ENCODE measurements at places on chromosomes 6 and 20.

DNA sequence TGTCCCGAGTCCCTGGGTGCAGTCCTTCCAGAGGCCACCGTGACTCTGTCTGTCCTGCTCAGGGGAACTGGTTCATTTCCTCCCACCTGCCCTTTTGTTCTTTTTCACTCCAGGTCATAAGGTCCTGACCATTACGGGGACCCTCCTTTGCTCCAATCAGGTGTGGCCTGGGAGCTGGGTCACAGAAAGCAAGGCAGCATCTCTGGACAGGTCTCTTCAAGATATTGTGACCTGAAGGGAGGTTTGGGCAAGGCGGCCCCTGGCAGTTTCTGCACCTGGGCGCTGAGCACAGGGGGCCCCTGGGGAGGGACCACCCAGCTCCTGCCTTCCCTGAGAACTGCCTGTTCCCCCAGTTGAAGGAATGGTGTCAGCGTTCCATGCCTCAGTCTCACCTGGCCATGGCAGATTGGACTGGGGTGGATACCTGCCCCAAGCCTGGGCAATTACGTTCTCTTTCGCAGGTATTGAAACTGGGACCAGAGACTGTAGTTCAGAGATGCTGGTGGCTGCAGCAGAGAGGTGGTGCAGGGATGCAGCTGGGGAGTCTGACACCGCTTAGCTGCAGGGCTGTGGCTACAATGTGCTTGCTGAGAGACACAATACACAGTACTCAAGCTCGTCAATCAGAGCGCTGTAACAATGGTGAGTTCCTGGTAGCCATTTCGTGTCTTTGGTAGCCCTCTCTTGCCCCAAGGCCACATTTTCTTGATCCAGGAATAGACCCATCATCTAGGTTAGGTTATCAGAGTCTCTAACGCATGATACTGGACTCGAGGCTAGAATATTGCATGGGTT, 15.6 kb upstream of the NELFCD start:
- no peak for DNase-seq

GRCh38 chr6:133895573-133896343, 6.8 kb downstream of the TCF21 start:
- no peak for DNase-seq

DNA sequence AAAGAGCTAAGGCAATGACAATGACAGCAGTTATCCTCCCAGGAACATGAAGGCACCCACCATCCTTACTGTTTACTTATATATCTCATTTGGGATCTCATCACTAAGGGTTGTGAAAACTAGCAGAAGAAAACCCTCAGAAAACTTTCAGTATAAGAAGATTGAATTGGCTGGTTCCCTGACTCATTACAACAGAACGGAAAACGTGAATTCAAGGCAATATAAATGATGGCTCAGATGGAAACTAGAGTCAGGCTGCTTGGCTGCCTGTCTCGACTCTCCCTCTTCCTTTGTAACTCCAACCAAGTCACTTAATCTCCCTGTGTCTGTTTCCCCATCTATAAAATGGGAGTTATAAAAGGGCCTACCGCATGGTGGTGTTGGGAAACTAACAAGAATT, 387.1 kb upstream of the JARID2 start:
- DNase-seq: no peak

GRCh38 chr6:119459207-119459974, 109.8 kb upstream of the MAN1A1 start:
- DNase-seq: no peak

DNA sequence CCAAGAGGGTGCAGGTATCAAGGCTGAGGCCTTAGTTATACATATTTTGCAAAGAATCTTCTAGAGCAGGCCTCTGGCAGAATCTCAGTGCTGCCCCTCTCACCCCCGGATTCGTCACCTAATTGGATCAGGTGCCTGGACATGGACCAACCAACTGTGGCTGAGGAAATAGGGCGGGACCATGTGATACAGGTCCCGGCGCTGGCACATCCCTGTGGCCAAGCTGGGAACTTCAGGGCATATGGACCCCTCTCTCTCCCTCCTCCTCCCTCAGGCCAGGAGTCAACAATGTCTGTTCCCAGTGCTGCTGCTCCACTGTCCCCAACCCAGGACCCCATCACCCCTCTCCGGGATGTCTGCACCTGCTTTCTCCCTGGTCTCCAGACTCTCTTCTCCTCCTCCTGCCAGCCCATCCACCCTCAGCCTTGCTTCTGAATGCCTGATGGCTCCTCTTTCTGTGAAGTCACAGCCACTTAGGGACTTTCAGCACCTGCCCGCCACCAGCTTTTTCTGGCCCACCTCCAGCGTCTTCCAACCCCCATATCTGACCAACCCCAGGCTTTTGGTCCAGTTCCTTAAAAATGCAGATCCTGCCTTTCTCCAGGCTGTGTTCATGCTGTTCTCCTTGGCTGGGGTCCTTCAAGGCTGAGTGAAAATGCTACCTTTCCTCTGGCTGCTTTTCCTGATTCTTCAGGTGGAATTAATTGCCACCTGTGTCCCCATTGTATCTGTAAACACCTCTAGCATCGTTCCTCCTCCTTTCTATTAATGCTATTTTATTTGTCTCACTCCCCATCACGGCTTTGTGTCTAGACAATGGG, 19.0 kb upstream of the MLN start:
- DNase-seq: no peak

DNA sequence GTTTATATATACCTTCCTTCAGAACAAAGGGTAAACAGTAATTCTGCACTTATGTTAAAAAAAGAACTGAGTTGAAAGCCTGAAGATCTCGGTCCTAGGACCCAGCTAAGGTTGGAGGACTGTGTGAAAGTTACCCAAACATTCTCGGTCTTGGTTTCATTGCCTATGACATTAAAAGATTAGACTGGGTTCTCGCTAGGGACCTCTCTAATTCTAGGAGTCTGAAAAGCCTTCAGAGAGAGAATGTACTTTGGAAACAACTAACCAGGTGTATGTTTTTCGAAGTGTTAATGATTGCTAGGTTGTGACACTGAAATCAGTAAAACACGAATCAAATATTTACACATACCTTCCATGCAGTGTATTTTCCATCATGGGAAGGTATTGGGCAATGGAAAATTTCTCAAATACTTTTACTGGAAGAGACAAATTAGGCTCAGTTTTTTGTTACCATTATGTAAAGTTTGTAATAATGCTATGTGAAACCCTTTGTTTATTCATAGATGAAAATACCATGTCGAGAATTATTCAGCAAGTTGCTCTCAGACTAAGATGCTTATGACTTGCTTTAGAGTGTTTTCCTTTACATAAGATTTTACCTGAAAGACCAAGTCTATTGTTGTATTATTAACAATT, 113.7 kb upstream of the LOC128125822 start:
- no peak for DNase-seq

DNA sequence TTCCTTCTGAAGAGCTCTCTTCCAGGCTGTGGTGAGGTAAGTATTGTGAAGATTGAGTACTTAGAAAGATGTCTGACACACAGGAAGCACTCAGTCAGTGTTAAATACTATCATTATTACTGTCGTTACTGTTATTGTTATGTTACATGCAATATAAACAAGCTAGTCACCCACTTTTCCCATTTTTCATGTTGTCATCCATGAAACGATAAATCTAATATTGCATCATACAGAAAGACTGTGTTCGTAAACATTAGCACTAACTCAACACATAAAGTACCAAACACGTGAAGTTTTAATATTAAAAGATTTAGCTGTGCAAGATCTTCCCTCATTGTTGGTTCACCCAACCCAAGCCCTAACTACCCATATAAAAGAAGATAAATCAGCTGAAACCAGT, 109.2 kb upstream of the NRSN1 start:
- DNase-seq: no peak

GRCh38 chr20:35774391-35774790, 2.6 kb downstream of the PHF20 start:
- no peak for DNase-seq

GRCh38 chr6:150382171-150382570, 13.4 kb downstream of the IYD start:
- no peak for DNase-seq

Measured in stimulated activated CD8-positive, alpha-beta memory T cell treated with anti-CD3 and anti-CD28 coated beads, Interleukin-4, amount 100 ng/mL, for 24 hours (primary cell).